ENCODE measurements at places on chromosomes 3 and 15.

DNA sequence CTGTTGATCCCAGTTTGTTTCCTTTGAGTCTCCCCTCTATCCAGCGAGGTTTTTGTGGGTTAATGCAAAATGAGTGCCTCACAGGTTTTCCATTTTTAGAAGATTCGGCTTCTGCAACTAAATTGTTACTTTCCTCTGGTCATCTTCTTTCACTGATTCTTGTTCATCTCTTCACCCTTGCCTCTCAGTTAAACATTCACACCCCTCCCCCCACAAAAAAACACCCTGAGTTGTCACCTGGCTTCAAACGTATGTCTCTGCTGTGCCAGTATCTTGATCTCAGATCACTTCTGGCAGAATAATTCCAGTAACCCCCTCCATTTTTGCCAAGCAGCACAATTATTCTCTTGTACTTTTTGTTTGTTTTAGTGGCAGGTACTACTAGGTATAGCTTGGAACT, 12.3 kb upstream of the CLDN16 start:
- no peak for DNase-seq

DNA sequence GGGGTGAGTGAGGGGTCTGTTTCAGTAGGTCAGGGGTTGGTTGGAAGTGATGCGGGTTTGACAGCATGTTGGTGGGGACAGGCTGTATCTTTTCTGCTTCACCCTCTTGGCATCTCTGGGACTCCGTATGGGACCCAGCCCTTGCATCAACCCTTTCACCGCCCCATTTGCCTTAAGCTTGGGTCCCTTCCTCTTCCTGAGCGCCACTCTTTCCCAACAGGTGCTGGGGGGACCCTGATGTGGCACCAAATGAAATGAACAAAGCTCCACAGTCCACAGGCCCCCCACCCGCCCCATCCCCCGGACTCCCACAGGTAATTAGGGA, 1.1 kb downstream of the EIF4G1 start:
- no peak for DNase-seq

GRCh38 chr3:3200632-3201212, 21.2 kb upstream of the CRBN start:
- no peak for DNase-seq

- DNase-seq: no peak
Observed at GRCh38 chr15:52164631-52165265, 26.4 kb downstream of the GNB5 start.

DNA sequence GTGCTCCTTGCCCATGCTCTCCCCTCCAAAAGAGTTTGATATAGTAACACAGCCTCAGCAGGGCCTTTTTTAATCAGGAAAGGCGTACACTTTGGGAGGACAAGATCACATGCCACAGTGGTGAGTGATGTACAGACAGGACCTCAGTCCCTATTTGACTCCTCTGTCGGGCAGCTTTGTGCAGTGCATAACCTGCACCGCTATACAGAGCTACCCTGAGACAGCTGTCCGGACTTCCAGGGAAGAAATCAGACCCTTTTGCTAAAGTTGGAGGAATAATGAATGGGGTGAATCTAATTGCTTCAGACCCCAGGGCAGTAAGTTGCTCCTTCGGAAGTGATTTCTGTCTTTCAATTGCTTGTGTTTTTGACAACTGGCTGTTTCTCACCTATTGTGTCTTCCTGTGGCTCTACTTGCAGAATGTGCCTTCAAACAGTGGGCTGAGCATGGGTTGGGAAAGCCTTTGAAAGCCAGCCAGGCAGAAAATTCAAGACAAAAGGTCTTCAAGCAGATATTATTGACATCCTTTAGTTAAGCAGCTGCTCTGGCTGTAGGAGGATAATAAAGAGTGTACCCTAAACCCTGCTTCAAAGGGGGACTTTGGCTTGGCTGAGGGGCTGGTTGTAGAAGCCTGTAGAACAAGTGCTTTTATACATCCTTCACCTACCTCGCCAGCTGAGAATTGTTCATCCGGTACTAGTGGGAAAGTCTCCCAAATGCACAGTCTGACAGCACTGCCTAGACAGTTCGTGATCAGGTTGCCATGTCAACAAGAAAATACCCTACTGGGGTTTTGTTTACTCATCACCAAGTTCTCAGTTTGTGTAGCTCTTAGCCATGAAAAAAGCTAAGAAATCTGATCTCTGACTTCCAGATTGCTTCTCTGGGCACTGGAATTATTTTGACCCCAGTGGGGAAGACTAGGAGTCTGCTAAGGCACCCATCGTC, 35.1 kb downstream of the SNTN start:
- no peak for DNase-seq

GRCh38 chr15:65942436-65942835, 73.1 kb downstream of the RAB11A start:
- DNase-seq: no peak

GRCh38 chr15:49718234-49718633, 97.4 kb downstream of the DTWD1 start:
- no peak for DNase-seq

DNA sequence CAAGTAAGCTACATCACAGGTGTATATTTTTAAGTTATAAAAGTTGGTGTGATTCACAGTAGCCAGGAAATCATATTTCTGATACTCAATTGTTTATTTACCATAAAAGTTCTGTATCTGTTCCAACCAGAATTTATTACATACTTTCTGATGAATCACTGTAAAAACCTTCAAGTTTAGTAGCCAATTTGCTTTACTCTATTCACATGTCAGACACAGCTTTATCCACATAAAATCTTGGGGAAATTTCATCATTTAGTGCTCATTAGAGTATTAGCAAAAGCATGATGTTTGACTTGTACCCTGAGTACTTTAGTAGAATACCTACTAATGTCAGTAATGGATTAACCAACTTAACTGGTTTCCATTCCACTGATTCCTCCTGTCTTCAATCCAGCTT, 249.8 kb downstream of the POLQ start:
- DNase-seq: no peak

DNA sequence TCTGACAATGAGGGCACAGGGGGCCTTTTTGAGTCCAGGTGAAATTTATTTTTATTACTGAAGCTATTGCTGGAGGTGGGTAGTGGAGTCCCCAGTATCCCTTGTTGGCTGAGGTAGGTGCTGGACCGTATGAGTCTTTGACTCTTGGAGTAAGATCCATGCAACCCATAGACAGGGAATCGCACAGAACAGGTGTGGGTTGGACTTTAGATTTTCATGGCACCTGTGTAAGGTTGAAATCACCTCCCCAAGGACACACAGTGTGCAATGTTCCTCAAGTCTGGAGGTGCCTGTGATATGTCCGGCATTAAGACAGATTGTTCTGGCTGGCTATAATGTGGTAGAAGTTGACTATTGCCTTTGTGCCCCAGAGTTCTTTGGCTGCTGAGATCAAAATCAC, 23.5 kb downstream of the MKRN3 start:
- DNase-seq: no peak

DNA sequence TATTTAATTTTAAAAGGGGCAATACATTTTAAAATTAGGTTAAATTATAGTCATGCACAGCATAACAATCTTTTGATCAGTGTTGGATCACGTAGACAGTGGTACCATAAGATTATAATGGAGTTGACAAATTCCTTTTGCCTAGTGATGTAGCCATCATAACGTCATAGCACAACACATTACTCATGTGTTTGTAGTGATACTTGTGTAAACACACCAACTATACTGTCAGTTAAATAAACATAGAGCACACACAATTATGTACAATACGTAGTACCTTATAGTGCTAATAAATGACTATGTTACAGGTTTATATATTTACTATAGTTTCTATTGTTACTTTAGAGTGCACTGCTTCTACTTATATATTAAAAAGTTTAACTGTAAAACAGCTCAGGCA, 31.2 kb downstream of the FOXB1 start:
- no peak for DNase-seq

DNA sequence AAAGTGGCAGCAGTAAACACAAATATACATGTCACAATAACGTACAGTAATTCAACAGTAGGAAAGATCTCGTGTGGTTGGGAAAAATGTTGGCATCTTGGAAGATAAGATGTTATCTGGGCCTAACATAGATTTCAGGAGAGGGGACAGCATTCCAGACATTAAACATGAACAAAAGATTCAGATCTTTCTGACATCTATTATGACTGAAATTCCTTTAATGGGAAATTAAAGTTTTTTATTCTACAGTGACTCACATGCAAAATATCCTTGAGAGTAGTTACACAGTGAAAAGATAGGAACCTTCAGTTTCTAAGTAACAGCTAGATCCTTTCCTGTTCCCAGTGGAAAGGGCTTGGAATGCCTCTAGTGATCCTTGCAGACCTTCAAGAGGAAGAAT, 9.2 kb downstream of the NDUFB5 start:
- DNase-seq: no peak

GRCh38 chr15:74343797-74344127, 23.7 kb downstream of the CYP11A1 start:
- DNase-seq: no peak
